ENCODE measurements at places on chromosomes 4 and X. TPM values are rescaled to one million over a fixed set of nuclear protein-coding genes. Genes with fewer than 3 reads are reported as not detected.

Gene MAGEA10
- not detected for total RNA-seq

GRCh38 chr4:149955780-149956390, 122.4 kb upstream of the DCLK2 start:
- no peak for DNase-seq
- H3K27ac ChIP-seq, result no peak overlapping the region
- no peak overlapping the region for H3K4me3 ChIP-seq
- no peaks in the 10 kb centered on the region for H3K4me1 ChIP-seq

Gene ZNF718
- 3.7 TPM for total RNA-seq

Gene PF4V1
- total RNA-seq, result not detected

Gene GLUD2
- total RNA-seq, result 2.8 TPM
